Liver (tissue), 10 donors: ENCODE measurements at places on chromosomes 4 and X. TPM values are rescaled to one million over a fixed set of nuclear protein-coding genes. Genes with fewer than 3 reads are reported as not detected.

S100G gene
- total RNA-seq = not detected

NKRF gene
- 3.4 TPM for total RNA-seq

HSFX2 gene
- 0.09 TPM for total RNA-seq

GRCh38 chrX:97637289-97637688 is 753.6 kb downstream of the RPA4 start:
- no peak for DNase-seq

GRCh38 chrX:33906971-33907370 is 225.1 kb downstream of the FAM47A start:
- DNase-seq = no peak

DNA sequence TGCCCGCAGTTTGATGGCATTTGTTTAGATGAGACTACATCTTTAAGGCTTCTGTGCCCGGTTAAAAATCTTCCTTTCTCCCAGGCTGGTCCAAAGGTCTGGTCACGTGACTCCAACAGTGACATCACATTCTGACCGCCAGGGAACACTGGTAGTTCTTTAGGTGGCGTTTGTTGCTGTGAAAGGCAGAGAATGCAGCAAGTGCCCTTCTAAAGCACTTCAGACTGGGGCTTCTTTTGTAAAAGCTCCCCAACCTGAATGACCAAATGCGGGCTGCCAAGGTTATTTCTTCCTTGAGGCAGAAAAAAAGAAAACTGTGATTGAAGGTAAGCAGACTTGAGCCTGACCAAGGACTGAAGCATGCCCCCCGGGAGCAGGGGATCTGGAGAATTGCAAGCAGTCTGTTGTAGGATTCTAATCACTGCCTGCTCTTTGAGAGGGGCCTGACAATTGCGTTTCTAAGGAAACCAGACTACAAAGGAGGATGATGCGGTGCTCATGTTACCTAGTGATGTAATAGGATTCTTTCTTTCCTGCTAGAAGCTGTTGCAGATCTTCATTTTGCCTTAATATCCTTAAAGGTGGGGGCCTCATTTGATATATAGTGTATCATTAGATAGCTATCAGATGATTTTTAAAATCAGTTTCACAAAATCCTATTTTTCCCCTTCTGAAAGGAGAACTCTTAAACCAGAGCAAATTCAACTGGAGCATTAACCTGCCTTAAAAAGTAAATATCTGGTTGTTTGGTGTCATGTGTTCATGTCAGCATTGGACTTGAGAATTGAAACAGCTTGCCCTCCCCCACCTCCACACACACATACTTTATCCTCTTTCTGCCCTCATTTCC is 133.1 kb downstream of the AKAP4 start:
- DNase-seq = no peak

- no peak for DNase-seq
Measured at GRCh38 chrX:86028681-86029080, 18.7 kb downstream of the CHM start.

DNA sequence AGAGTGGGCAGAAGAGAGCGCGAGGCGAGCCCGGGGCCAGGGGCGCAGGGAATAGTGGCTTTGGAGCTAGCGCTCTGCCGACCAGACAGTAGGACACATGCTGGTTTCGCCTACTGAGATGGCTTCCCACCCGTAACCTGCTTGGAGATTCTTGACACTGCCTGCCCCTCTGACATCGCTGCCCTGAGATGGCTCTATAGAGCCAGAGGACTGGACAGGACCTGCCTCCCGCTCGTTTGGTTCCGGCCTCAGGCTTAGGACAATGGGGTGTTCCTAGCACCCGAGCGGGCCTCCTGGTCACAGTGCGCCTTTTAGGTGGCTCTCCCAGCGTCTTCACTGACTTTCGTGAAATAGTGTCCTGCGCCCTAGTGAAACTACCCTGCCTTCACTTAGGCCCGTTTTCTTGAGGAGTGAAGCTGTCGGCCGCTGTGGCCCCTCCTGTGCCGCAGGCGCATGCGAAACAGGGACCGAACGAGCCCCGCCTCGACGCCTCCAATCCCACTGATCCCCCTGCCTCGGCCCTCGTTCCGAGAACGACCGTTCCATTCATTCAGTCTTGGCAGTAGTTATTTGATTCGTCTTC is 608 bp downstream of the TAF1 start:
- peak; percentile 35 for DNase-seq

DNA sequence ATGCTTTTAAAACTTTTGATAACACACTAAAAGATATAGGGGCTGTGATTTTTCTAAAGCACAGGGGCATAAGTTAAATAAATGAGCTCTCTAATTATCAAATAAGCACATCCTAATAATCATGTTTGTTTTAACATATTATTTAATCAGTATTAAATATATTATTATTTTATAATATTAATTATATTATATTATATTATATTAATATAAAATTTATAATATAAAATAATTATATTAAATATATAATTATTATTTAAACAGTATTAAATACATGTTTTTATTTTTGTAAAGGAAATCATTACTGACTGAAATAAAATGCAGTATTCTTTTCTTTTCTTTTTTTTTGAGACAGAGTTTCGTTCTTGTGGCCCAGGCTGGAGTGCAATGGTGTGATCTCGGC is 136.5 kb downstream of the IL15 start:
- no peak for DNase-seq

GRCh38 chr4:48194971-48195370 is 60.9 kb upstream of the TXK start:
- DNase-seq = no peak

DNA sequence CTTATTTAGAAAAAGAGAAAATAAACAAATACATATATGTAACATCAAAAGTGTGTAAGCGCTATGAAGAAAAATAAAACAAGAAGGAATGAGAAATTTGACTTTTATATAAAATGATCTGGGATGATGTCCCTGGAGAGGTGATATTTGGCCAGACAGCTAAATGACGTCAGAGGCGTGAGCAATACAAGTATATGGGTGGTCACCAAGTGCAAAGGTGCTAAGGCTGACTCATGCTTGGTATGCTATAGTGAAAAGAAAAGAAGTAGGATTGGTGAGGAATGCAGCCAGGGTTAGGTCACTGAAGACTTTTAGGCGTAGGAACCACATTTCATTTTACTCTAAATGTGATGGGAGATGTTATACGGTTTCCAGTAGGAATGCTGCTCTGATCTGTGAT is 1049.1 kb upstream of the TENM3 start:
- DNase-seq = no peak

DNA sequence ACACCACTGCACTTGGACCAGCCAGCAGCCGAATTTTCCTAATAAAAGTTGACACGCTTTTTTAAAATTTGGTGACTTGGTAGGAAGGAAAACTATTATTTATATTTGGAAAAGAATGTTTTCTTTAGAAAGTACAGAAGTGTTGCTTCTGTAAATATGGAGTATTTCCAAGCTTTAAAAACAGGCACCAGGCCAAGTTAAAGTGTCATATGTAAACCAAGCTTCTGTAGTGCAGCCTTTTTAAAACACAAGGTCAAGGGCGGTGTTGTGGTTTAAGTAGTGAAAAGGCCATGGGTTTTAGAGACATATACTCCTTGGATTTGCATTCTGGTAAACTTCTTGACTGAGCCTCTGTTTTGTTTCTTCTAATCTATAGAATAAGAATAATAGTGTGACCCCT is 62.7 kb downstream of the TRIM2 start:
- DNase-seq = no peak

- DNase-seq = peak; percentile 46
Measured at GRCh38 chrX:24371391-24371972, 11.0 kb downstream of the SUPT20HL1 start.

DNA sequence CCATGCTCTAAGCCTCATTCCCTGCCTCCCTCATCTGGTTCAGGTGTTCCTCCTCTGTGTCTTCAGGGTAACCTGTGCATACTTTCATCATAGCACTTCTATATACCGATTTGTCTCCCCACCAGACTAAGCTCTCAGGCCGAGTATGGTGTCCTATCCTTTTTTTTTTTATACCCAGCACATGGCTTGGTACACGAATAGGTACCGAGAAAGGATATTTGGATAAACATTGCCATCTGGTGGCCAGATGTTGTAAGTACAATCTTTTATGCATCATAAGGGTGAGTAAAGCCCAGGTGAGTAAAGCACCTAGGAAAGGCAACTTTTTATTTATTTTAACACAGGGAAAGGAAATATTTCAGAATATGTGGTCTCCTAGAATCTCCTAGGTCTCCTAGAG is 68.4 kb downstream of the MID2 start:
- DNase-seq = no peak

DNA sequence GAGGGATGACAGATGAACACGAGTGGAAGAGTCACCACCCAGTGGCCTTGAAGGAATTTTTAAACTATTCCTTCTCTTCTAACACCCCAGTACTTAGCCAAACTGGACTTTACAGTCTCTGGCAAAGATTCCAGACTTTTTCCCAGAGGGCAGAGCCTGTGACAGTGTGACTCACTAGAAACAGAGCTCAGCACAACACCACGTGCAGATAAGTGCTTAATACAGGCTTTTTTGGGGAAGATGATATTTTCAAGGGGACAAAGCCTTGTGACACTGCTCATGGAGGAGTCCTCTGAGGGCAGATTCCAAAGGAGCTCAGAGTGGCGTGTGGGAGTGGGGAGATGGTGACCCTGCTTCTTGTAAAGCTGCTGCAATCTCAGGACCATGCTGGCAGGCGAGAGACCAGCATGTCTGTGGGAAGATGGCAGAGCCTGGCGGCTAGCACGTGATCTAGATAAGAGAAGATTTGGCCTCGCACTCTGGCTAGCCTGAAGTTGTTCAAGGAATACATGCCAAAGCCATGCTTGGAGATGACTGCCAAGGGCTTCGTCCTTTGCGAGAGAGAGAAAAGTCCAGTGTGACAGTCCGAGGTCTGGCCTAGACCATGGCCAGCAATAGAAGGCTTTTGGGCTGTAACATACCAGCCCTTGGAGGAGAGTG is 2.4 kb downstream of the RAB33A start:
- DNase-seq = no peak

GRCh38 chrX:19852014-19853005 is 35.1 kb downstream of the SH3KBP1 start:
- DNase-seq = no peak

DNA sequence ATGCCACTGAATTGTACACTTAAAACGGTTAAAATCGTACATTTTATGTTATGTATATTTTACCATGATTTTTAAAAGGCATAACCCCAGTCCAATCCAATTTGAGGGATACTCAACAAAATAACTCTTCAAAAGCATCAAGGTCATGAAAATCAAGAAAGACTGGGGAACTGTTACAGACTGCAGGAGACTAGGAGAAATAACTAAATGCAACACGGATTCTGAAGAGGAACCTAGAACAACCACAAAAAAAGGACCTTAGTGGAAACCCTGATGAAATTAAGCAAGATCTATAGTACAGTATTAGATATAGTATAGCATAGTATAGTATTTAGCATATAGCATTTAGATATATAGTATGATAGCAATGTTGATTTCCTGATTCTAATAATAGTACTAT is 26.8 kb downstream of the SH3KBP1 start:
- no peak for DNase-seq

- DNase-seq = no peak
Measured at GRCh38 chr4:148057516-148057915, 325.6 kb downstream of the ARHGAP10 start.

GRCh38 chrX:69107747-69108401 is 57.4 kb downstream of the PJA1 start:
- DNase-seq = no peak

GRCh38 chr4:70577220-70577927 is 14.7 kb upstream of the AMBN start:
- no peak for DNase-seq

DNA sequence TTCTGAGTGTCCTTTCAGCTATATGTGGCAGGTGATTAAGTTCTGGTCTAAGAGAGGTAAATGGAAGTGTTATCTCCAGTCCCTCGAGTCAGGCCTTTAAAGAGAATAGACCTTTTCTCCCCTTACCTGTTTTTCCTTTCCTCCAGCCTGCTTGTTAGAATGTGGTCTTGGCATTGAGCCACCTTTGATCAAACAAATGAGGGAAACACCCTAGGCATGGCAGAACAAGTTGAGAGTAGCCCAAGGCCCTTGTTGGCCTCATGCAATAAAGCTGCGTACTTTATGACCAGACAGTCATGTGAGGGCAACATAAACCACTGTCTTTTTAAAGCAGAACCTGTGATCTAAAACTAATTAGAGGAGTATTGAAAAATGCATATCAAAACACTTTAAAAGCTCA is 13.2 kb upstream of the IL13RA2 start:
- DNase-seq = no peak

- no peak for DNase-seq
Measured at GRCh38 chr4:147550626-147551246, 66.5 kb upstream of the TMEM184C start.

DNA sequence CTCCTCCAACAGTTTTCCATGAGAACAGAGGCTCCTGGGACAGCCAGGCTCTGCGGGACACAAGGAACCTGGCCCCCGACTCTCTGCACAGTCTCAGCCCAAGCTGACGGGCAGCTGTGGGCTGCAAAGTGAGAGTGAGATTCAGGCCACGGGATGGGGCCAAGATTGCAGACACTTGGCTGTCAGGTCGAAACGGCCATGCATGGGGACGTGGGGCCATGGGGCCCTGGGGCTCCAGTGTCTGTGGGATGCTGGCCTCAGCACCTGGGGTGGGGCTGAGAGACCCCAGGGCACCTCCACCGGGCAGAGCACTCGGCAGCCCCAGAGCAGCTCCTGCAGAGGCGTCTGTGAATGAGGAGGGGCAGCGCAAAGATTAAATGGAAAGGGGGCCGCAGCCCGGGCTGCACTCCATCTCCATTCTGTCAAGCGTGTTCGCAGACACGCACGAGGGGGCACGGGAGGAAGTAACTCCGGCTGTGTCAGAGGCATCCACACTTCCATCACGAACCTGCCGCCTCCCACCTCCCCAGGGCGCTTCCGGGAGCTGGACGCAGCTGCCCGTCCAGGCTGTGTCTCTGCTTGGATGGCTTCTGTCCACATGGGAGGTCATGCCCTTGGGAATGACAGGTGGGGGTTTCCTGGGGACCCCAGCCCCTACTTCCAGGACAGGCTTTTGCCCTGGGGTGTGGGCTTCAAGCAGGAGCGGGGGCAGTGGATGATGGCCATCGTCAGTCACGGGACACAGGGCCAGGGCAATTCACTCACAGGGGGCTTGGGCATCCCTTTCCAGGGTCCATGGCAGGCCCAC is 82.8 kb upstream of the NKX1-1 start:
- DNase-seq = no peak

- no peak for DNase-seq
Measured at GRCh38 chr4:143381189-143382118, 44.8 kb downstream of the GAB1 start.

DNA sequence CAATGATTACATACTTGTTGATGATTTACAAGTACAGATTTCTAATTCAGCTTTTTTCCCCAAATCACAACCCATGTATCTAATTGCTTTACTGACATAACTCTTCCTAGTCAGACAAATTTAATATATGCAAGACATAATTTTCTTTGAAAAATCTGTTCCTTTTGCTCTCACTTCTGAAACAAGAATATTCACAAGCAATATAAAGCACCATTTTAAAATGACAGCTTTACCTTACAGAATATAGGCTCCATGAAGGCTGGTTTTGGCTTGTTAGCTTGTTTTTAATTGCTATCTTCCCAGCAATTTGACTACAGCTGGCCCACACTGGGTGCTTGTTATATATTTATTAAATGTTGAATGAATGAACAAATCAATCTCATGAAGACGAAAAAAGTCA is 24.5 kb downstream of the GPM6A start:
- no peak for DNase-seq

- DNase-seq = no peak
Measured at GRCh38 chrX:47200385-47201150, 6.9 kb downstream of the UBA1 start.

GRCh38 chrX:10945498-10945897 is 165.6 kb upstream of the HCCS start:
- no peak for DNase-seq
